ENCODE measurements at places on chromosomes 1 and 21.

DNA sequence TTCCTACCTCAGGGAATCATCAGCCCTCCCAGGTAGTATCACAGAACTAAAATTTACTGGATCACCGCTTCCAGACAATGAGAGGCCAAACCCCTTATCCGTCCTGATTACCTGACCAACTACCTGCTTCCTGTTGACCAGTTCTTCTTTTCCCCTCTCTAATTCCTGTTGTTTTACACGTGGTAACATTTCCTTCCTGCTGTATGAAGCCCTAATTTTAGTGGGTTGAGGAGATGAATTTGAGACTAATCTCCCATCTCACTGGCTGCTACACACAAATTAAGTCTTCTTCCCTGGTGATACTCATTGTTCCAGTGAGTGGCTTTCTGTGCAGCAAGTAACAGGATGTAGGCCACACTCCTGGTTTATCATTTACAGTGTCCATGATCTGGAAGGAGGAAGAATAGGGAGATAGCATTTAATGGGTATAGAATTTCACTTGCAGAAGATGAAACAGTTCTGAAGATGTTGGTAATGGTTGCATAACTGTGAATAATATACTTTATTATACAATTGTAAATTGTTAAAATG lies 2112.9 kb downstream of the NCAM2 start:
- no peak for DNase-seq

DNA sequence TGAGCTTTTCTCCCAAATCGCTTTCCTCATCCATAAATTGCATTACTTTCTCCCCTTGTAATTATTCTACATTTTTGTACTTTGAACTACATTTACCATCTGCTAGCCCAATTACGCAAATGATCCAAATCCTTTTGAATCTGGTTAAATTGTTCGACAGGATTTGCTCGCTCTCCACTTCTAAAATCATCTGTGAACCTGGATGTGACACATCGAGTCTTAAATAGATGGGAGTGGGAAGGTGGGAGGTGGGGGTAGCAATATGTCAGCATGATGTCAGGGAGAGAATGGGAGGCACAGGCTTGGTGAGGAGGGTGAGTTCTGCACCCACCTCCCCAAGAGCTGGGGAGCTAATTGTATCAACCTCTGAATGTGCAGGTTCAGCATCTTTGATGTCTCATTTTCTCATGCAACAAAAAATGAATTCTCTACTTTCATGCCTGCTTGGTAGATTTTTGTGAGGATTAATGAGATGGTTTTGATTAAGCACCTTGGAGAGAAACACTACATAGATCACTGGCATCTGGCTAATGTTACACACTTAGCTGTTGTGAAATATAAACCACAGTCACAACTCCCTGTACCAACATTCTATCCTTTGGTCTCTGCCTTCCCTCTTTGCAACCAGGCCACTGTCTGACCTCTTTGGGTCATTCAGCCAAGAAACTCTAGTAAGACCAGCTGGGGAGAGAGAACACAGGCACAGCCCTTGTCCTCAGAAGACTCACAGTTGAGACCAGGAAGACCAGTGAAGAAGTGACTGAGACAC lies 165.1 kb downstream of the DAB1 start:
- DNase-seq = no peak

- no peak for DNase-seq
Observed at GRCh38 chr1:234950598-234950997, 178.0 kb downstream of the TOMM20 start.

DNA sequence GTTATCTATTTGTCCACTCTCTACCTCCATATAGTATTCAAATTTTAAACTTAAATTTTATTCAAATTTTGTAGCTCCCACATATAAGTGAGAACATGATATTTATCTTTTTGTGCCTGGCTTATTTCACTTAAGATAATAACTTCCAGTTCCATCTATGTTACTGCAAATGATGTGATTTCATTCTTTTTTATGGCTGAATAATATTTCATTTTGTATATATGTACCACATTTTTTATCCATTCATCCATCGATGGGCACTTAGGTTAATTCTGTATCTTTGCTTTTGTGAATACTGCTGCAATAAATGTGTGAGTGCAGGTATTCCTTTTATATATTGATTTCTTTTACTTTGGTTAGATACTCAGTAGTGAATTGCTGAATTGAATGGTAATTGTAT lies 2.1 kb downstream of the DNAH14 start:
- no peak for DNase-seq

DNA sequence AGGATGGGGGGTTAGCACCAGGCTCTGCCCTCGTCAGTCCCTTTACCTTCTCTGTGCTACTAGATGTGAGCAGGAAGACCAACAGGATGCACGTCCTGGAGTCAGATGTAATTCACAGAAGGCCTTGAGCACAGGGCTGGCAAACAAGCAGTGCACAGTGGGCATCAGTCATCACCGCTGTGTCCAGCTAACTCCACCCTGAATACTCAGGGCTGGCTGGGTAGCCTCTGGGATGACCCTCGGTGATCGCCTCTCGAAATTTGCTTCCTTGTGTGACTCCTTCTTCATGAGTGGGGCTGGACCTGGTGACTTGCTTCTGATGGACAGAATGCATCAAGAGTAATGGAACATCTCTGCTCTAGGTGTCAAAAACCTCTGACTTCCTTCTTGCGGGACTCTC lies 92.2 kb upstream of the TMPRSS2 start:
- no peak for DNase-seq

- DNase-seq = peak; percentile 13
Observed at GRCh38 chr1:81978945-81979344, 178.2 kb downstream of the ADGRL2 start.

GRCh38 chr1:163477276-163477830 lies 155.6 kb downstream of the NUF2 start:
- no peak for DNase-seq

DNA sequence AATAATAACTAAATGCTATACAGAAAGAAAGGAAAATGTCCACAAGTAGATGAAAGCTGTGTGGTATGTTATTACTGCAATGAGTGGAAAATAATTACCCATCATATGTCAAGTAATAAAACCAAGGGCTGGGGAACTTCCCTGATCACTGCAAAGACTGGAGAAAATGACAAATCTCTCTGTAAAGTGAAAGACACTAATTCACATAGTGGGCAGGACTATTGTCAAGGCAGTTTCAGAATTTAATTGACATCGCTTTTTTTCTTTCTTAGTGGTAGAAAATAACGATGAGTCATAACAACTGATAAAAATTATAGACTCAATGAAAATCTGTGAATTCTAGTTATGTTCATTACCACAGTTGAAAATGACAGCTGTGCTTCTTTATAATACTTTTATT lies 153.7 kb upstream of the ST6GALNAC5 start:
- DNase-seq = no peak

DNA sequence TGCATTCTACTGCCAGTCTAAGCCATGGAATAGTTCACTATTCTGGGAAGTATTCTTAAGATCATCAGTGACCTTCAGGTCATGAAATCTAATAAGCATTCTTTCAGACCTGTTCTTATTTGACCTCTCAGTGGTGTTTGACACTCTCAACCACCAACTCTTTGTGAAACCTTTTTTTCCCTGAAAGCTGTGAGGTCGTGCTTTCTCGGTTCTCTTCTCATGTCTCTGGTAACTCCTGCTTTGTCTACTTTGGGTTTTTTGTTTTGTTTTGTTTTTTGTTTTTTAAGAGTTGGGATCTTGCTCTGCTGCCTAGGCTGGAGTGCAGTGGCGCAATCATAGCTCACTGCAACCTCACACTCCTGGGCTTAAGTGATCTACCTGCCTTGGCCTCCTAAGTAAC lies 56.3 kb downstream of the POU2F1 start:
- DNase-seq = no peak

- peak; percentile 98 for DNase-seq
Observed at GRCh38 chr1:150552128-150552910, 3.1 kb downstream of the ADAMTSL4 start.

GRCh38 chr1:85580872-85581801 lies 576 bp downstream of the CCN1 start:
- DNase-seq = peak; percentile 89

GRCh38 chr1:118947003-118947765 lies 41.0 kb downstream of the TBX15 start:
- DNase-seq = peak; percentile 8

DNA sequence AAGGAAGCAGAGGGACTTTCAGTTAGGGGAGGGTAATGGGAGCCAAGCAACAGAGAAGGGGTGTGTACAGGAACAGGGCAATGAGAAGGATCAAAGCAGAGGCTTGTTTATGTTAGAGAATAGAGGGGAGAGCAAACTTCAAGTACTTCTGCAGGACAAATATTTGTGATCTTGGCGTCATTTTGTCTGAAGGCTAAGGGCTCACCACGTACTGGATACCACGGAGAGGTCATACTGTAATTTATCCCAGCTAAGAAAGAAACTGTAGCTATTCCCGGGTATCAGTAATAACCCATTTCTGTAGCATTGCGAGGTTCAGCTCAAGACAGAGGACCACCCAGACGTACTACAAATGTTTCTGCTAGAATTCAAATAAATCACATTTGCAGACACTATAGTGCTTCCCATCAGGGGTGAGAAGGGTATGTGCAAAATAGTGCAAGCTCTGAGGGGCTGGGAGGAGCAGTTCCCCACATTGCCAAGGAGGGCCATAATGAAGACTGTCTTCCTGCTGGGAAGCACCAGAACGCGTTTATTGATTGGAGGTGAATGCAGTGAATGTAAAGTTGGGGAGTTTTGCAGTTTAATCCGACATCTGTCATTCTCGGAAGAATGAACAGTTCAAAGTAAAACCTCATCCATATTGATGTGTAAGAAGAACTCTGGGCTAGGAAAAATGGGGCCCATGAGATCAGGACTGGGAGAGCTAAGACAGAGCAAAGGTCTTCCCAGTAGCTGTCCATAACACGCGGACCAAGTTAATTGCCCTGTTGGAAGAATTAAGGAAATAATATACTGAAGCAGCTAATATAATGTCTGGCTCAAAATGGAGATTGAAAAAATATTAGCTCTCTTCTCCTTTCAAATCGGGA lies 136.9 kb downstream of the RWDD3 start:
- DNase-seq = no peak

- DNase-seq = no peak
Observed at GRCh38 chr1:119467219-119467618, 39.8 kb upstream of the HSD3B1 start.

DNA sequence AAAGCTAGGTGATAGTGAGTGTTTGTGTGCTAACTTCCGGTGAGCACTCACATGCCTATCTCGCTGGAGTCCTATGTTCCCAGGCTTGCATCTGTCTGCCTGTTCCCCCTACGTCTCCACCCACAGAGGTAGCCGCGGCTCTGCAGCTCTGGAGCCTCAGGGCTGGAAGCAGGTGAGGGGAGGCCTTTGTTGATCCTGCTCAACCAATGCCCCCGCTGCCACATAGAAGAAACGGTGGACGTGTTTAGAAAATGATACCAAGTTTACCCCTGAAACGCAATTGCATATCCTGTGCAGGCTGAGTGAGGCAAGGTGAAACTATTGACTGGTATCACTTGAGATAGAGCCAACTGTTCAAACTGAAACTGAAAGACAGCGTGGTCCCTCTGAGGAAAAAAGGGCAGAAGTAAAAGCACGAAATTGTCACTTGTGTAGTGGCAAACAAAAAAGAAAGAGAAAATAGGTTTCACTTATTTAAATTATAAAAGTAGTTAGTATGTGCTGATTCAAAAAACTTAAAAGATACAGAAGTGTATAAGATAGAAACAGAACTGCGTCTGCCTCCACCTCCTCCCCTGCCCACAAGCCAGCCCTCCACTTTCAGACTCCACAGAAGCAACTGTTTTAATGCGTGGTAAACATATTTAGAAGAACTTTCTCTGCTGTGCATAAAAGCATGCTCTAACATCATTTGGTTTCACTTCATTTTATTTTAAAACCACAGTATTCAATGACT lies 38.6 kb upstream of the ETS2 start:
- no peak for DNase-seq

DNA sequence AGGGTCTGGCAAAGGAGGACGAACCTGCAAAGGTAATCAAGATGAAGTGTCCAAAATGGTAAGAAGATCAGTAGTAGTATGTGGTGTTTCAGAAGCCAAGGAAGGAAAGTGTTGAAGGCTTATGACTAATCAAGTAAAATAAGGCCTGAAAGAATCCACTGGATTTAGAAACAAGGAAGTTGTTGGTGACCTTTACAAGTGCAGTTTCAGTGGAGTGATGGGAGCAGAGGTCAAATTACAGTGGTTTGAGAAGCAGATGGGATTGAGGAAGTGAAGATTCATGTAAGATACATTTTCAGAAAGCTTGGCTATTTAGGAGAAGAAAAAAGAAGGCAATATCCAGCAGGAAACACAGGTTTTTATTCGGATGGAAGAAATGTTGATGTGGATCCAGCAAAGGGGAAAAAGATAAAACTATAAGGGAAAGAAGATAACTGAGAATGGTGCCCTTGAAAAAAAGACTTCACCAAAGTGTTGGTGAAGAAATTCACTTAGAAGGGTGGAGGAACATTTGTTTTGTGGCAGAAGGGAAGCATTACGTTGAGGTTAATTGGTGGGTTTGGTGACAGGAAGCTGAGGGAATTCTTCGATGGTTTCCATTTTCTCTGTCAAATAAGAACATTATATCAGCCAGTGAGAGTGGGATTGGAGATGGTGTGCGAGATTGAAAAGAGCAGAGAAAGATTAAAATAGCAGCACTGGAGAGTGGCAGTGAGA lies 2.1 kb downstream of the ARMH1 start:
- peak; percentile 56 for DNase-seq

- DNase-seq = peak; percentile 76
Observed at GRCh38 chr1:246566813-246567645, 773 bp downstream of the CNST start.

DNA sequence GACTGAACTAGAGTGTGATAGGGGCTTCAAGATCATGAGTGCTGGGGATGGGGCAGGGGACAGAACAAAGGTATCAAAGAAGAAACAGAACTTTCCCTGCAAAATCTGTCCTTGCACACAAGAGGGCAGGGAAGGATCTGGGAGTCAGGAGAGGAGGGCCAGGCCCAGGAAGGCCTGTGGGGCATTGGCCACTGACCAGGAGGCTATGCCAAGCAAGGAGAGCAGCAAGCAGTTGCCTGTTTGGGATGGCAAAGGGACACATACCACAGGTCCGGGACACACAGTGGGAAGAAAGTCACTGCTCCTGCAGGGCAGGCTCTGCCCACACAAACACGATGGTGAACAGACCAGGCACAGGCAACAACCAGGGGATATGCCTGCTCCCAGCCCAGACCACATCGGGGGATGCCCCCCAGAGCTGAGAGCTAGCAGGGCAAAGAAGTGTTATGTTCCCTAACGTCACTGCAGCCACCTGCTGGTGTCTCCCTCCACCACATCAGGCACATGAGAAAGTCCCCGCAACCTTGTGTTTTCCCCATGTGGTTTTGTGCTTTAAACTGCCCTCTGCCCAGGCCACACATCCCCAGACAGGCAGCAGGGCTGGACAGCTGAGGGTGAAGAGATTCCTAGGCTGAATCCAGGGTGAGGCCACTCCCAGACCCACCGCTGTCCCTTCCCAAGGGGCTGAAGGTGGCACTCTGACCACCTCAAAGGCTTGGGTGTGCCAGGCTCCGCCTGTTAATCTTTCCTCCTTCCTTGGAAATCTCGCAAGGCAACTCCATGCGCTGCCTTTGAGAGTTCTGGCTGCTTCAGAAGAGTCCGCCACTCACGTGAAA lies 53.6 kb downstream of the KIF21B start:
- DNase-seq = no peak

Data from fibroblast of pulmonary artery (primary cell).